ENCODE measurements at places on chromosomes 3 and 15.
A peak's percentile ranks its signal among the peaks of the same experiment; 100 is the strongest.

DNA sequence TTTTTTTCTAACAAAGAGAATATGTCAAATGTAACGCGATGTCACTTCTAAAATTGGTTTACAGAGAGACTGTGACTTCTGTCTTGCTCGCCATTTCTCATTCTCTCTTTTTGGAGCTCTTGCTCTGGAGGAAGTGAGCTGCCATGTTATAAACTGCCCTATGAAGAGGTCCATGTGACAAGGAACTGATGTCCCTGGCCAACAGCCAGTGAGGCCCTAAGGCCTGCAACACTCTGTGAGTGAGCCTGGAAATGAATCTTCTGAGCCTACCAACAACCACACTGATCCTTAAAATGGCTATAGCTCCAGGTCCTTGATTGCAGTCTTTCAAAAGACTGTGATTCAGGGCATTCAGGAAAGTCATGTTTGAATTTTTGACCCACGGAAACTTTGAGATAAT is 49.9 kb downstream of the NMD3 start:
- DNase-seq = no peak

- no peak for DNase-seq
Measured at GRCh38 chr15:99929266-99929665, 196.0 kb upstream of the LYSMD4 start.

DNA sequence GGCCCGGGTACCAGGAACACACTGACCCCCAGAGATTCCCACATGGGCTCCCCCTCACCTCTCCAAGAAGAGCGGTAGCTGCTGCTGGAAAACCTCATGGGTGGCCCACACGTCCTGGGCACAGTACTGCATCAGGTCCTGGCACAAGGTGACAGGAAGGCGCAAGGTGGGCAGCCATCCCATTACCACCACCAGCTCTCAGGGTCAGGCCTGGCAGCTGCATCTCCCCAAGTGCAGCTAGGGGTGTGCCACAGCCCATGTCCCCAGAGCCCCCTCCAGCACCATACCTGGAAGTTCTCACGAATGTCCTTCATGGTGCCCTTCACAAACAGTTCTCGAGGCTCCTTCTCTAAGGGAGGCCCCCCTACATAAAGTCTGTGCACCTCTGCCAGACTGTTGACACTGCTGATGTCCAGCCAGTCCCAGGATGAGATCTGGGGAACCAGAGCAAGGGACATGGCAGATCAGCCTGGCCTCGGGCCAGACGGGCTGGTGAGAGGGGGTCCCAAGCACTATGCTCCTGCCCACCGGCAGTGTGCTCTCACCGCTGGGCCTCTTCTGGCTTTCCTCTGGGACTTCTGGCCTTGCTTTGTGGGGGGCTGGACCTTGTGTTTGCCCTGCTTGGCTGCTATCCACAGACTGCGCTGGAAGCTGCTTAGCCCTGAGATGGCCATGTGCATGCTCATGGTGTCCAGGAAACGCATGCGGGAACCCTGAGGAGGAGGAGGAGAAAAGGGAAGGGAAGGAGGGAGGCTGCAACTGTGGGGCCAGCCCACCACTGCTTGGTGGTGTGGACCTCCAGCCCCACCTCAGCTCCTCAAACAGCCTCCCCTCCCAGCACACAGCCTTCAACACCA is 6.0 kb downstream of the POLG start:
- DNase-seq = no peak

DNA sequence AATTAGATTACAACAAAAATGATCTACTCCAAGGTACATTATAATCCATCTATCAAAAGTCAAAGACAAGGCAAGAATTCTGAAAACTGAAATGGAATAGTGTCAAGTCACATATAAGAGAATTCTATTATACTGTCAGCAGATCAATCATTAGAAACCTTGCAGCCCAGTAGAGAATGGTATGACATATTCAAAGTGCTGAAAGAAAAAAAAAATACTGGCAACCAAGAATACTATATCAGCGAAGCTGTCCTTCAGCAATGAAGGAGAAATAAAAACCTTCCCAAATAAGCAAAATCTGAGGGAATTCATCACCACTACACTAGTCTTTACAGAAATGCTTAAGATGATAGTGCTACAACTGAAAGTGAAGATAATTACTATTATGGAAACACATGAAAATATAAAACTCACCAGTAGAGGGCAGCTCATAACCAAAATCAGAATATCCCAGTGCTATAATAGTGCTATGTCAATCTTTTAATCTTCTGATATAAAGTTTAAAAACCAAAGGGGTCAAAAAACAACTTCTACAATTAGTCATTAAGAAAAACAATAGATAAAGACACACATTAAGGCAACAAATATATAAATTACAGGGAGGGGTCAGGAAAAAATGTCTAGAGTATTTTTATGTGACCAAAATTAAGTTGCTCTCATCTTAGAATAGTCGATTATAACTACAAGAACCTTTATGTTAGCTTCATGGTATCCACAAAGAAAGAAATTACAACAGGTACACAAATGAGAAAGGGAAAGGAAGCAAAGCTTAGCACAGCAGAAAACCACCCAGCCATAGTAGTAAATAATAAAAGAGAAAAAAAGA is 190.7 kb upstream of the CNTN6 start:
- DNase-seq = no peak

DNA sequence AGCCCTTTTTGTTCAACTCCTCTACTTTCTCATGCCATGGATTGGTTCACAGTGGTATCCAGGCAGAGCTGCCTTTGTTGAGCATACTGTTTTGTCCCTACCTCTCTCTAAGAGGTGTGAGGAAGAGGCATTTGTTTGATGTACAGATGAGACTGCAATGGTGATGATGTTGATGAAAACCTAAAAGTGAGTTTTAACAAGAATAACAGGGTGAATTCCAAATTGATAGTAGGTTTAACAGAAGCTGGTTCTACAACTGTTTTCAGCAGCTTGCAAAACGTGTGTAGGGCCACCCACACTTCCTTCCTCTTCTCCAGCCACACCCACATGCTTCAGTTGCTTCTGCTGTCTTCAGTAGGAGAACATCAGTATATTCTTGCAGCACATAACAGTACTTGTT is 10.2 kb downstream of the SNRK start:
- peak; percentile 20 for DNase-seq

DNA sequence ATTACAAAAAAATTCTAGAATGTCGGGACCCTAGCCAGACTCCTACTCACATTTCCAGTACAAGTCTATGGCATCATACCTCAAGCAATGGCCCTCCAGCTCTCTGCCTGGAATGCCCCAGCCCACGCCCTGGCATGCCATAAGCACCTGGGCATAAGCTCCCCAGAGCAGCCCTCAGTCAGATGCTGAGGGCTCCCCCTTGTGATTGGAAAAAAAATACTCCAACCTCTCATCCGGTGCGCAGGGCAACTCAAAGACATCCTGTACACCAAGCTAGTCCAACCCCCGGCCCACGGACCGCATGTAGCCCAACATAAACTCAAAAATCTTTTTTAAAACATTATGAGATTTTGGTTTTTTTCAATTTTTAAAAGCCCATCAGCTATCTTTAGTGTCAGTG is 115.4 kb downstream of the NEK10 start:
- no peak for DNase-seq

DNA sequence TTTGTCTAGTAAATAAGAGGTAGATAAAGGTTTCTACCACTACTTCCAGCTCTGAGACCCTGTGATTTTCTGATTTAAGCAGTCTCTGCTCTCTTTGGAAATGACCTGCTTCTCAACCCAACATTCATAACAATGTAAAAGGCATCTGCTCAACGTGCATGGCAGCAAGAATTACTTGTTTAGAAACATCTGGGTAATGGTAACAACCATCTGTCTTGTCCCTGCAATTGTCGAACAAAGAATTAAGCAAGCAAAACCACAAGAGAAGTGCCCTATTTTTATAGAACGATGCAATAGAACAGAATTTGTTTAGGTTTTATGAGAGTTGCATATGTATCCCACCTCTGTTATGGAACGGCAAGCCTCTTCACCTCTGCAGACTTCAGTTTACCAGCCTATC is 7.1 kb upstream of the FSIP1 start:
- DNase-seq = no peak

GRCh38 chr3:18027161-18027939 is 284.9 kb upstream of the TBC1D5 start:
- no peak for DNase-seq

- no peak for DNase-seq
Measured at GRCh38 chr15:99210334-99210733, 39.0 kb downstream of the TTC23 start.

DNA sequence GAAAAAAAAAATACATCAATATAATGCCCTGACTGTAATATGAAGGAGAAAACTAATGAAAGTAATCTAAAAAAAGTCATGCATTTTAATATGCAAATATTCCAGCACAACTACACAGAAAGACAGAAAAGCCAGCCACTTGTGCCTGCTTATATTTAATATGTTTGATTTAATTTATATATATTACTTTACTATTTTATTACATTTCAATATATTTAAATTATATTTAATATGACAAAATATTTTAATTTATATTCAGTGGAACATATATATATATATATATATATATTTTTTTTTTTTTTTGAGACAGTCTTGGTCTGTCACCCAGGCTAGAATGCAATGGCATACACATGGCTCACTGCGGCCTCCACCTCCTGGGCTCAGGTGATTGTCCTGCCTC is 14.1 kb upstream of the SAMD7 start:
- no peak for DNase-seq

- DNase-seq = no peak
Measured at GRCh38 chr15:57224664-57225063, 151.6 kb upstream of the CGNL1 start.

DNA sequence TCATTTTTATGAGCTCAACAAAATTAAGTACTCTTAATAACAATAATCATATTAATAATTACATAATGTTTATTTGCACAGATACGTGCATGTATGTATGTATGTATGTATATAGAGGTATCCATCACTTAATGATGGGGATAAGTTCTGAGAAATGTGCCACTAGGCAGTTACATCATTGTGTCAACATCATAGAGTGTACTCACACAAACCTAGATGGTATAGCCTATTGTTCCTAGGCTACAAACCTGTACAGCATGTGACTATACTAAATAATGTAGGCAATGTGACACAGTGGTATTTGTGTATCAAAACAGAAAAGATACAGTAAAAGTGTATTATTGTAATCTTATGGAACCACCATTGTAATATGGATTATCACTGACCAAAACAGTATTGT is 874.7 kb upstream of the GBE1 start:
- no peak for DNase-seq

- no peak for DNase-seq
Measured at GRCh38 chr15:69843276-69843899, 254.3 kb downstream of the TLE3 start.

DNA sequence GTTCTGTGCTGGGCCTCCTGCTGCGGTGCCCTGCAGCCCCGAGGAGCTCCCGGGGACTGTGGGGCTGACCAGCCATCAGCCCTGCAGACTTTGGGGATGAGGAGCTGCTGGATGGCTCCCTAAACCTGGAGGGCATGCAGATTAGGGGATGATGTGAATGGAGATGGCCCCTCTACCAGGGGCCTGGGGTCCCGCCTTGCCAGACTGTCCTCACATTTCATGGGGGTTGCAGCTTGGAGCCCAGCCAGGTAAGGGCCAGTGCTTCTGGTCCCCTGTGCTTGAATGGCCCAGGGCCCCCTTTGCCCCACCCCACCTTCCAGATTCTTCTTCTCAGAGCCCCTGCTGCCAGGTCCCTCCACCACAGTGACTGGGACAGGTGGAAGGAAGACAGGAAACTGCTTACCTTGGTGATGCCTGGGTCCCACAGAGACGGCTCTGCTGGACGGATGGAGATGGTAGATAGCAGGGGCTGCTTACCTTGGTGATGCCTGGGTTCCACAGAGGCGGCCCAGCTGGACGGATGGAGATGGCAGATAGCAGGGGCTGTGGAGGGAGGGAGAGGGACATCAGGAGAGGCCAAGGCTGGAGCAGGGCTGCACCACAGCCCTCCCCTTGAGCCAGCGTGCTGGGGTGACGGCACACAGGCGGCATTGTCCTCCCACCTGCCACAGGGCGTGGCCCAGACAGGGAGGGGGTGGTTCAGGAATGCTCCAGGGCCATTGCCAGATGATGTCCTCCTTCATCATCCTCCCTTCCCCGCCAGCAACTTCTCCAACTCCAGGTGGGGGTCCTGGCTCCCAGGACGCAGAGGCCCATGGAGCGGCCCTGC is at the start of gene SPTBN5:
Gene SPTBN5, minus strand, starts transcription at position 632 of the 829 bp plus-strand sequence. Its CDS starts 556 bp downstream, at position 76.
- DNase-seq = no peak

- DNase-seq = no peak
Measured at GRCh38 chr3:107028086-107028485, 349.2 kb upstream of the CCDC54 start.

DNA sequence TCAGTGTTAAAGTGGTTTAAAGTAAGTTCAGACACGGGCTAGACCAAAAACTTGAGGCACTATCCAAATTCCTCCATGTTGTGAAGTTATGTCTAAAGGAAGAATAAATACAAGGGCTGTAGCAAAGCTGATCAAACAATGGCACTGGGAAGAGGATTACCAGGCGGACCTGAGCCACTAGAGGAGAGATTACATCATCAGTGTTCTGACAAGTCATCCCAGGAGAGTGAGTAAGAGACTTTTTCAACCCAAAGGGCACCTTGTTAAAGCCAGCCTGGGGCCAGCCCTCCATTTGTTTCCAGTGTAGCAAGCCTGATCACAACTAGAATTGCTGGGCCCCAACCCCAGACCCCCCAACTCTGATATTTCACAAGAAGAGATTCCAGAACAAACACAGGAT is 166.9 kb downstream of the DCLK3 start:
- DNase-seq = no peak

DNA sequence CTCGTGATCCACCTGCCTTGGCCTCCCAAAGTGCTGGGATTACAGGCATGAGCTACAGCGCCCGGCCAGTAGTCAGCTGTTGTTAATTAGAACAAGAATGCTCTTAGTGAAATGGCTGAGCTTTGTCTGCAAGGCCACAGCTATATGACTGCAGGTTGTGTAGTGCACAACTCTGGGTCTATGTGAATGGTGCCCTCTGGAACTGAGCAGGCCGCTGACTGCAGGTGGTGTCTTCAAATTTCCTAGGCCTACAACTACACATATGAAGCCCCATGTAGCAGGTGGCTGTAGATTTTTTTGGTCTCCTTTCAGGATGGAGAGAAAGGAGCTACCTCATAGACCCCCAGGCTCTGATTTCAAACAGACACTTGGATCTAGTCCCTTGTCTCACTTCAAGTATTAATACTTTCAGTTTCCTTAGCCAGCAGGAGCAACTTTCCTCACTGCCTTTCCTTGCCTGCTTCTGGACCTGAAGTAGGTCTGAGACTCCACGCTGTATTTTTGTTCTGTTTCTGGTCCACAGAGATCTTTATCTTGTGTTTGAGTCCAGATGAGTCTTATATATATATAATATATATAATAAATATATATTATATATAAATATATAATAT is 86.9 kb downstream of the C3orf80 start:
- DNase-seq = no peak

DNA sequence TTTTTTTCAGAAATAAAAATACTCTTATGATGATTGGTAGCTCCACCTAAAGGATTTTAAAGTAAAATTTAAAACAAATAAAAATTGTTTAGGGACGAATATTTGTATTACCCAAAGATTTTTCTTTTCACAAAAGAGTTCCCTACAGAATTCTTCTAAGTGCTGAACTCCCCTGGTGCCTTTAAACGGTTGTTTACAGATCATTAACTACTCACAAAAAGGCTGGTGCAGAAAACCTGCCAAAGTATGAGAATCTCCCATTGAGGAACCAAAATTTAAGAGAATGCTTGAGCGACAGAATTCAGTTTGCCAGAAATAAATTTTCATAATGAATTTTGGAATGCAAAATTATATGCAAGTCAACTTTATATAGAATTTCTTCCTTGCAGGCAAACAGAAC is 497.8 kb upstream of the NR2F2 start:
- DNase-seq = no peak

GRCh38 chr3:13528217-13528867 is 20.6 kb upstream of the FBLN2 start:
- DNase-seq = no peak
